Ureter (tissue), 1 donor: ENCODE measurements at places on chromosomes 11 and 22. TPM values are rescaled to one million over a fixed set of nuclear protein-coding genes. Genes with fewer than 3 reads are reported as not detected.

Gene UBQLN3
- total RNA-seq: 0.70 TPM

DNA sequence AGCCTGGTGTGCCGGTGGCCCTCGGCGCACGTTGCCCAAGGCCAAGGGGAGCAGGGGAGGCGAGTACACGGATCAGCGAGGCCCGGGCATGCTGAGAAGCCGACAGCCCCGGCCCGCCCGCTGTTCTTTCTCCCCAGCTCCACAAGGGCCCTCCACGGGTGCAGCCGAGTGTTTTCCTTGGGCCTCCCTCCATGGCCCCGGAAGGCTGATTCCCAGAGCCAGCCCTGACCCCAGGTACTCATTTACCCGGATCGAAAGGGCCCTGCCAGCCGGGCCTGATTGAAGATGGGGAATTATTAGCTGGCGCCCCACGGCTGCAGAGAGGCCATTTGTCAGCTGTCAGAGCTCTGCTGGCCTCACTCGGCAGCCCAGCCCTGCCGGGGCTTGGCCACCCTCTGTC, 53.1 kb downstream of the WNT7B start:
- DNase-seq: no peak

GRCh38 chr11:66226101-66226500, 42.3 kb upstream of the RAB1B start:
- no peak for DNase-seq

- no peak for DNase-seq
Measured at GRCh38 chr11:8531312-8531711, 62.7 kb downstream of the STK33 start.
